H1 (cell line): ENCODE measurements at places on chromosomes 12 and 14. TPM values are rescaled to one million over a fixed set of nuclear protein-coding genes. Genes with fewer than 3 reads are reported as not detected.

GRCh38 chr12:58296863-58297262, 355.5 kb downstream of the ATP23 start:
- DNase-seq, result no peak

GRCh38 chr14:48735607-48736006, 850.6 kb downstream of the RPS29 start:
- DNase-seq, result no peak

The DPY19L2 gene
- 2.2 and 3.3 TPM in 2 replicates for total RNA-seq

GRCh38 chr12:53224061-53224896, 7.7 kb downstream of the RARG start:
- no peak for DNase-seq

The MYH7 gene
- not detected in 2 replicates for total RNA-seq

DNA sequence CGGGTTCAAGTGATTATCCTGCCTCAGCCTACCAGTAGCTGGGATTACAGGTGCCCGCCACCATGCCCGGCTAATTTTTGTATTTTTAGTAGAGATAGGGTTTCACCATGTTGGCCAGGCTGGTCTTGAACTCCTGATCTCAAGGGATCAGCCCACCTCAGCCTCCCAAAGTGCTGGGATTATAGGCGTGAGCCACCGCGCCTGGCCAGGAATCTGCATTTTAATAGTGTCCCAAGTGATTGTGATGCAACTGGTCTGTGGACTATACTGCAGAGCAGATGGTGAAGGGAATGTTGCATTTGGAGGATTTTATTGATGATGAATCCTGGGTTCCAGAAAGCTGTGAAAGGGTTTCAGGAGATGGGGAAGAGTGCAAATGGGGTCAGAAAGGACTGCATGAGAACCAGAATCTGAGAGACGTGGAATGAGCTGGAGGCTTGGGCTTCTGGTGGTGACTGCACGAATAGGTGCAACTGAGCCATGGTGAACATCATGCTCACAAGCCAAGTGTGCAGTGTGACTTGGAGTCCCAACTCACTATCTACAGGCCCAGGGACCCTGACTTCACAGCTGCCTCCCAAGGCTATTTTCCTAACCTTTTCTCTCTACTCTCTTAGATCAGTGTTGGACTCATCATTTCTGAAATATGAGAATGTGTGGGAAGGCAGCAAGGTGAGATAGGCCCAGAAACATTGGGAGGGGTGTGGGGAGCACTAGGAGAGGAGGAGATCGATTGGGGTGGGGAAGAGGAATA, 4.5 kb downstream of the RPS26 start:
- no peak for DNase-seq

The C3AR1 gene
- not detected in 2 replicates for total RNA-seq
